Astrocyte of the cerebellum (primary cell): ENCODE measurements at places on chromosomes 2 and 18.

DNA sequence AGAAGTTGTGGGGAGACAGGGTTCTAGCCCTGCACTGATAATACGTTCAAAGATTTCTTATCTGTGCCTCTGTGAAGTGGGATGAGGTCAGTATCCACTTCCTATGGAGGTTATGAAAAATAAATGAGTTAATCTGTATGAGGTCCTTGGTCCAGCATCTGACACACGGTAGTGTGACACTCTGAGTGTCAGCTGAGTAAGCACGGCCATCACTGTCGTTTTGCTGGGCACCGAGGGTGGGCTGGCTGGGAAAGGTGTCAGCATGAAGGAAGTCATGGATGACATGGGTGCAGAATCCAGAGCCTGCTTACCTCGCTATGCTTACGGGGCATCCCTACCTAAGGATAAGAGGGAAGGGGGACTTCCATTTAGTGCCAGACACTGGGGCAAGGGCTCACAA is 150.3 kb downstream of the INHBB start:
- no peak for DNase-seq

GRCh38 chr2:121837591-121837990 is 82.1 kb downstream of the TSN start:
- DNase-seq, result no peak

DNA sequence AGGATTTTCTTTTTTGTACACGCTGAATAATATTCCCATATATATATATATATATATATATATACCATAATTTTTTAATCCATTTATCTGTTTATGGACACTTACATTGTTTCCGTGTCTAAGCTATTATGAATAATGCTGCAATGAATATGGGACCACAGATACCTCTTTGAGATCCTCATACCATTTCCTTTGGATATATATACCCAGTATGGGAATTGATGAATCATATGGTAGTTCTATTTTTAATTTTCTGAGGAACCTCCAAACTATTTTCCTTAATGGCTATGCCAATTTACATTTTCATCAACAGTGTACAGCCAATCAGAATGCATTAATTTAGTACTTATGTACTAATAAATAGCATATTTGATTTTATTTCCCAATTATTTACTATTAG is 53.1 kb downstream of the MERTK start:
- DNase-seq, result no peak

DNA sequence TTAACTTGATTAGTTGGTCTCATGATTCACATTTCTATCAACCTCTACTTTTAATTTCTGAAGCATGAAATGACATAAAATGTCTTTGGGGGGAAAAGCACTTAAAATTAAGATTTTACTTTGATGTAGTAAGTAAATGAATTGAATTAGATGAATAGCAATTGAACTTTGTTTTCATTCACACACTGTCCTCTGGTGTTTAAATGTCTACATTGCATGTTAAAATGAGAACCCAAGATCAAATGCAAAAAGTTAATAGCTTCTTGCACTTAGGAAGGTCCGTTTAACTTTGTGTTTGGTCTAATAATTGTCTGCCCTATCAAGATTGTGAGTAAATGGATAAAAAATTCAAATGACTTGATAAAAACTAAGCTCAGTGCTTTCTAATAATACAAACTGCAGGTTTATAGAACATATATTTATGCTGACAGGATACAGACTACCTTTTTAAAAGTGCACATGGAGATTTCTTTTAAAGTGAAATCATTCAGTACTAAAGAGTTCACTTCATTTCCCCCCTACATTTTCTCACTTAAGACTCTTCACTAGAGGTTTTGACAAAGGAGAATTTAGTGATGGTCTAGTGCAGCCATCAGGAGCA is 156.2 kb upstream of the NABP1 start:
- DNase-seq, result peak; percentile 50

DNA sequence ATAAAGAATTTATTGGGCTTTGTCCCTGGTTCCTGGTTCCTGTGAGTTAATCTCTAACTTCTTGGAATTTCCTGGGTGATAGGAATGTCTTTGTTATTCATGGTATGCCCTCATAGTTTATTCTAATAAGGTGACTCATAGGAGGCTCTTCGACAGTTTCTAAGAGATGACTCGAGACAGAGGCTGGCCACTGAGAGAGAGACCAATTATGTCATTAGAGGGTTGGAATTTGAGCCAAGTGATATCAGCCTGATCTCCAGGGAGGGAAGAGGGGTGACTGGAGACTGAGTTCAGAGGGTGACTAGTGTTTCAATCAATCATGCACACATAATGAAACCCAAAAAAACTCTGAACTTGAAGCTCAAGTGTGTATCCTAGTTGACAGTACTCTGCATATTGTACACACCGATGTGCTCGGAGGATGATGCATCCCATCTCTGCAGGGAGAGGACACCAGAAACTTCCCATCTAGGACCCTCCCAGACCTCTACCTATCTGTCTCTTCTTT is 185.7 kb downstream of the MTCL1 start:
- peak; percentile 79 for DNase-seq

DNA sequence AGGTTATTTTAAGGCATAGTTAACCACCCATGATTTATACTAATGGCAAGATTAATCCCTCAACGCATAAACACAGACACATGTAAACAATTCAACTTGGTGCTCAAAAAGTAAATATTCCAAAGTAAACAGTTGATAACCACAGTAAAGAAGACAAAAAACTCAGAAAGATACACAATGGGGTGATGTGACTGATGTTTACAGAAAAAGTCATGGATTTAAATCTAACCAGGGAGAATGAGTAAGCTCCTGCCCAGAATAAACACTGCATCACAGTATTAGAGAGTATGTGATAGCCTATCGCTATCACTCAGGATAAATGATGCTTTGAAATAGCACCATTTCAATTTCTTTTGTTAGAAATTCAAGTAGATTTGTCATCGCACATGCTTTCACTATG is 49.3 kb downstream of the HIBCH start:
- no peak for DNase-seq

GRCh38 chr2:68946117-68946516 is 6.6 kb downstream of the GKN2 start:
- no peak for DNase-seq

DNA sequence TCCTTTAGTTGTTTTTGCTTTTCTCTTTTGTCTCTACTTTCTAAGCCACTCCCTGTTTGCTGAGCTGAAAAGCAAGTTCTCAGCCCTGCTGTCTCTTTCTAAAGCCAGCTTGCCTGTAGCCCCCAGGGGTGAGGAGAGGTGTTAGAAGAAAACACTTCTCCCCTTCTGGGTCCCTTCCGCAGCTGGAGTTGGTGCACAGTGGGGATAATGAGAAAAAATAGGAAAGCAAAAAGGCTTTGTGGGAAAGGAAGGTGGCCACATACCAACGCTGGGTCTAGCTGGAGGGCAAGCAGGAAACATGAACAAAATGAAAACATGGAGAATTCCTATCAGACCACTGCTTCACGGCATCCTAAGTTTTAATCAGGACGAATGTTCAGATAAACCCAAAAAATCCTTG is 15.5 kb upstream of the SLC20A1 start:
- no peak for DNase-seq

DNA sequence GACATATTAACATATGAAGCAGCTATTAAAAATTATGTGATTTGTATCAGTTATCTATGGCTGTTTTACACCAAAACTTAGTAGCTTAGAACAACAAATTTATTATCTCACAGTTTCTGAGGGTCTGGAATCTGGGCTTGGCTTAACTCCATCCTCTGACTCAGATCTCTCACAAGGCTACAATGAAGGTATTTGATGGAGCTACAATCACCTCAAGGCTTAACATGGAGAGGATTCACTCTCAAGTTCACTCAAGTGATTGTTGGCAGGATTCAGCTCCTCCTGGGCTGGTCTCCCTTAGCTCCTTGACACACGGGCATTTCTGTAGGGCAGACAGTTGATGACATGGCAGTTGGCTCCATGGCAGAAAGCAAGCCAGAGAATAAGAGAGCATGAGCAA is 133.0 kb upstream of the SLC14A2 start:
- peak; percentile 40 for DNase-seq

DNA sequence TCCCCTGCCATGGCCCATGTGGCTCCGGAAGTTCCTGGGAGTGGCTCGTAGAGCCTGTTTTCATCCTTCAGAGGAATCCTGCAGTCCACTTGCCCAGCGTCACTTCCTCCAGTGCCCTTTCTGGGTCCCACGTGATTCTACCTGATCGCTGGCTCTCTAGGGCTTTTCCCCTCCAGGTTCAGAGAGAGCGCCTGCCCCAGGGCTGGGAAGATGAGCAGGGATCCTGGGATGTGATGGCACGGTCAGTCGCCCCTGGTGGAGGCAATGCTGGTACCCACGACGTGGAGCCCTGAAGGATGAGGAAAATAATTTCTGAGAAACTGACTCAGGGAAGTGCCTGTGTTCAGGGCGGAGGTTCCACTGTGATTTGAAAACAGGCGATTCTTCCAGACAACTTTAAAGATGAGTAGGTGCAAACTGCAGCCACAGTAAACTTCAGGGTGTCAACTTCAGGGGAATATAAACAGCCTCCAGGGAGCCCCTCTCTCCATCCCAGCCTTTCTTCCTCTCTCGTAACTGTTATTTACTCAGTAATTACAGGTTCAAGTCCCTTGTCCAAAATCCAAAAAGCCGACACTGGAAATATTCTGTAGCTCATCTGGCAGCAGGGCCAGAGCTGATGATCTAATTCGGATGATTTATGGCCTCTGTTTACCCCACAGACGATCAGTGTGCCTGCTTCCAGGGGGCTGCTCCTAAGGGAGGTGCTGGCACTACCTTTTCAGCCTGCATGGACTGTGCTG is 105.9 kb downstream of the AGAP1 start:
- no peak for DNase-seq

DNA sequence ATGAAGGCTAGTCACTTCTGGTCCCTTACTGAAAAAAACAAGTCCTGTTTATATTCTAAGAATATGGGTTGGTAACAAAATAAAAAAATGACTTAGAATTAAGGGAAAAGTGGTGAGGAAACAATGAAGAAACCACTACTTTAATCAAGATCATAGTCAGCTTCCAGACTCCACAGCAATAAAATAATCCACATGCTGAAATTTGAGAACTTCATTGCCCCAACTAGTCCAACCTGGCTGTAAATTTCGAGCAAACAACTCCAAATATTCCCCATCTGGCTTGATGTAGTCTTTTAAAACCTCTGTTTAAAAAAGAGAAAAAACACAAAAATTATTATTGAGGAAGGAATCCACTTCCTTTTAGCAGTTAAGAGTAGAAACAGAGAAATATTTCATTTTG is 32.5 kb downstream of the METTL4 start:
- no peak for DNase-seq

DNA sequence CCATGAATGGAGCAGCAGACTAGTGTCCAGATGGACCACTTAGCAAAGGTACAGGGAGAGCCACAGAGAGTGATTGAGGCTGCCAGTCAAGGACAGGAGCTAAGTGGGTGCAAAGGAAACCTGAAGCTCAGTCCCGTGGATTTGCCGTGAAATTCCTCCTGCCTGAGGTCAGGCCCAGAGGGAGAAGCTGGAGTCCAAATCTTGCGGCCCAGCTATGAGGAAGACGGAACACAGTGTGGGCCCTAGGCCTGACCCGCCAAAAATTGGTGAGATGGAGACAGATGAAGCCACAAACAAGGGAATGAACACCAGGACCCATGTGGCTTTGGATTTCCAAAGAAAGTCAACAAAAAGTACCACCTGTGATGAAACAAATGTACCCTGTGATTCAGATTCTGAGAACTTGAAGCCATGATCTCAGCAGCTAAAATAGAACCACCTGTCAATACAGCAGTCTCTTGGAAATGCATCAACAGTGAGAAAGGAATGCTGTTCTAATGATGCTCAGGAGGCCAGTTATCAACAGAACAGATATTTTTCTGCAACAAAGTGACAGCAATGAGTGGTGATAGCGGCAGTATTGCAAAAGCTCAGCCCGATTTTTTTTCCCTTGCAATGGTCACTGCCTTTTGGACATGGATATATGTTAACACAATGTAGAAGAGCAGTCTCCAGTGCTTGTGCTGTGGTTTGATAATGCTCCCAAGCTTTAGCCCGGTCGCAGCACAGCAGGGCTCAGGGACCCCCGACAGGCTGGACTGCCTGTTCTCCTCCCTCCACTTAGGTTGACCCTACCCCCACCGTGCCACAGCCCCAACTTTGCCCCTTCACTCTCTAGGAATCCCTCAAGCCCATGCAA is 10.7 kb downstream of the COL6A3 start:
- DNase-seq, result peak; percentile 33

DNA sequence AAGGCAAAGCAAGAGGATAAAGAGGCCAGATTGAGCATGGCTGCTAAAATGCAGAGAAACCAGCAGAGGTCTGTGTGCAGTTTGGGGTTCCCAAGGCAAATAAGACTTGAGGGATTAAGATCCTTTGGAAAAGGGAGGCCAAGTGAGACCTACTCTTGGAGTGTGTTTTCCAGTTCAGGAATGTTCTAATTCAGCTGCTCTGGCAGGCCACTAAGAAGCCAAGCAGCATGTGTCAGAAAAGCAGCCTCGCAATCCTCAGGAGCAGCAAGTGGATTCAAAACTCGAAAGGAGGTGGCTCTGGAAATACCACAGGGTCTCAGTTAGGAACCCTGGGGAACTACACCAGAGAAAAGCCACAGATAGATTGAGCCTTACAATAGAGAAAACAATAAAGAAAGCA is 569.2 kb downstream of the METTL4 start:
- no peak for DNase-seq

DNA sequence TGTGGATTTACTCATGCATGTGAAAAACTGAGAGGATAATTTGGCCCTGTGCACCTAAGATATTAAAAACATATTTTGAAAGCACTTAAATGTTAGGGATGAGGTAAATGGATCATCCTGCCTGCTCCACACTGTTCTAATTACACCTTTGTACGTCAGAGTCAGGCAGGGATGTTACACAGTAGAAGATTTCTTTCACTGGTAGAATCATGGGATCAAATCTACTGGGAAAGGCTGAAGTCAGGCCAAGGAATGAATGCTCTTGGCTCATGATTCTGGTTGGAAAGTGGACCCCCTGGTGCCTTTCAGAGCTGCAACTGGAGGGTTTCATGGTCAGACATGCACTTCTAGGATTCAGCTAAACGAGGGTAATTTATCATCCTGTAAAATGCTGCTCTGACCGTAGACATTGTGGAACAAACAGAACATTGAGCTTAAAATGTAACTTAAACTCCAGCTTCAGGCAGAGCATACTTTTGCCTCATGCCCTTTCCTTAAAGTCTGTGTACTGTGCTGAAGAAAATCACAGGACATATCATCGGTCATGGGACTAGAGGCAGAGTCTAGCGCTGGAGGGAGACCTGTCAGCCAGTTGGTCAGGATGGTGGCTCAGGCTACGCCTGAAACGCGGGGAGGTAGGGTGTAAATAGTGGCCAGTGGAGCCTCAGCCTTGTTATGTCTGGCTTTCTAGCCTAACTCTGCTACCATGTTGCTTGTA is 4.9 kb downstream of the KCNE4 start:
- DNase-seq, result peak; percentile 80
